ENCODE measurements at places on chromosomes 3 and 15. TPM values are rescaled to one million over a fixed set of nuclear protein-coding genes. Genes with fewer than 3 reads are reported as not detected.

Gene UROC1
- not detected for total RNA-seq

Gene TGM4
- total RNA-seq, result not detected

Gene PRR20G
- total RNA-seq, result not detected

Gene ST6GAL1
- total RNA-seq, result 23.8 TPM

Gene ARHGEF26
- 2.6 TPM for total RNA-seq

Gene RLBP1
- total RNA-seq, result not detected

Gene TLR9
- under 0.01 TPM for total RNA-seq

Gene RHOV
- total RNA-seq, result not detected

Gene SLC2A2
- total RNA-seq, result not detected

Gene REC114
- not detected for total RNA-seq

Gene ZNF35
- 10.4 TPM for total RNA-seq

Gene CCDC33
- 0.06 TPM for total RNA-seq

Gene FBXO40
- total RNA-seq, result not detected

Gene WDR93
- 0.06 TPM for total RNA-seq

Gene GASK1A
- total RNA-seq, result 0.92 TPM

Gene CYP19A1
- total RNA-seq, result 0.56 TPM

Gene CORO2B
- 4.8 TPM for total RNA-seq

Gene CAPN3
- 2.2 TPM for total RNA-seq

Gene HDC
- total RNA-seq, result not detected

Gene SH3GL3
- total RNA-seq, result not detected

Gene ASB14
- under 0.01 TPM for total RNA-seq

Gene C15orf61
- total RNA-seq, result 2.3 TPM

Gene PLEKHO2
- total RNA-seq, result 29.3 TPM

Gene DPPA2
- total RNA-seq, result not detected

Gene RBSN
- total RNA-seq, result 25.9 TPM

Gene ADAMTS7
- 8.7 TPM for total RNA-seq

Gene RTP4
- total RNA-seq, result 0.99 TPM

Gene MUSTN1
- total RNA-seq, result not detected

Gene ECT2
- 28.4 TPM for total RNA-seq

Gene VEPH1
- total RNA-seq, result 62.6 TPM

Gene GOLGA6L4
- 1.4 TPM for total RNA-seq

Gene MYNN
- total RNA-seq, result 22.1 TPM

Gene CASR
- not detected for total RNA-seq

Gene DISP2
- total RNA-seq, result 0.25 TPM

Gene EXD1
- total RNA-seq, result not detected

Gene KNG1
- not detected for total RNA-seq

Gene SAXO2
- 0.66 TPM for total RNA-seq

Gene TMEM207
- total RNA-seq, result not detected

Gene SKOR1
- total RNA-seq, result 0.19 TPM

Gene UPK1B
- 0.40 TPM for total RNA-seq

Gene PRTG
- 0.62 TPM for total RNA-seq

Gene CCR3
- not detected for total RNA-seq

Gene TNK2
- total RNA-seq, result 8.6 TPM

Gene CACNA2D3
- 0.79 TPM for total RNA-seq

Gene TMEM212
- not detected for total RNA-seq

Gene ABTB1
- 16.6 TPM for total RNA-seq

Gene MAP2K5
- 6.9 TPM for total RNA-seq

Gene ACY1
- total RNA-seq, result 45.0 TPM

Gene SLC22A13
- 0.13 TPM for total RNA-seq

Gene OR4F15
- total RNA-seq, result not detected

Gene PP2D1
- not detected for total RNA-seq

Gene ITGA11
- total RNA-seq, result 43.8 TPM

Gene GXYLT2
- total RNA-seq, result 2.6 TPM

Gene PARP15
- 0.26 TPM for total RNA-seq

Gene SAMD7
- not detected for total RNA-seq

Gene TMEM42
- total RNA-seq, result 22.3 TPM

Gene HACL1
- 19.7 TPM for total RNA-seq
